HEK293T (cell line): ENCODE measurements at places on chromosomes 2 and 18.

DNA sequence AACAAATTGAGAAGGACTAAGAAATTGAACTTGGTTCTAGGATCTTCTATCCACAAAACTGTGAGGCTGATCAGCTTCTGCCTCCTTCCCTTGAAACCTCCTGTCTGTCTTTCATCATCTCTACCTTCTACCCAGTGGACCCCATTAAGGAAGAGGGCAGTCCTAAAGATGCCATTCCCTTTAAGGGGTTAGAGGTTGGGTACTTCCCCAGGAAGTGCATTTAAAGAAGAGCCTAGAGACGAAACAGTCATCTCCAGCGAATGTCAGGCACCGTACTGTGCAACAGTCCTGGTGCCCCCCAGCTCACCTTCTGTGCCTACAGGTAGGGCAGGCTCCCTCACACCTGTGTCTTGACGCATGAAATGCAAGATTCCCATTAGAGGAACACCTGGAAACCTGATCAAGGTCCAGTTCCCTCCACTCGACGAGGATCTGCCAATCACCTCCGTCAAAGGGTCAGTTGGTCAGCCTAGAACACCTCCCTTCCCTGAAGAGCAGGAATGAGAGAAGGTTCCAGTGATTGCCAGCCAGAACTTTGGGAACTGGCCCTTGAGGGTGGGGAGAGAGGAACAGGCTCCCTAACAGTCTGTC, 20.9 kb downstream of the LOXHD1 start:
- no peak for DNase-seq

GRCh38 chr2:216056739-216057138, 24.9 kb downstream of the PECR start:
- no peak for DNase-seq

- DNase-seq = no peak
Measured at GRCh38 chr2:181253438-181253837, 203.7 kb upstream of the ITGA4 start.

GRCh38 chr2:20625491-20626391, 25.2 kb downstream of the HS1BP3 start:
- no peak for DNase-seq

- DNase-seq = no peak
Measured at GRCh38 chr2:28046921-28047320, 156.4 kb downstream of the BABAM2 start.
